ENCODE measurements at places on chromosomes 5 and 9.

- no peak for DNase-seq
Observed at GRCh38 chr9:75894566-75894965, 4.1 kb downstream of the PCSK5 start.

DNA sequence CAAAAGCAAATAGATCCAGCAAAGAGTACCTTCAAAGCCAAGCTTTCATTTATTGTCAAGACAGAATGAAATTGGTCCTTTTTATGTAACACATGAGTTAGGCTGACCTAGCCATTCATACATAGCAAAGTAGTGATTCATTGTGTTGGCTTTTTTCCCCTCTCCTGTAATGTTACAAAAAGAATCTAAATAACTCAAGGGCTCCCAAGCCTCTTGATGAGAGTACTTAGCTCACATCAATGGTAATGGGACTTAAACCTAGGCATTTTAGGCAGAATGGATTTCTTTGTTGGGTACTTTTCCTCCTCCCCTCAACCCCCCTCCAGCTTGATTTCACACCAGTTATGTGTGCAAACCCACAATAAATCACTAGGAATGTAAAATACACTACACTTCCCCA is 123.7 kb downstream of the EBF1 start:
- DNase-seq, result peak; percentile 94

GRCh38 chr9:122780026-122780425 is 8.7 kb upstream of the OR5C1 start:
- no peak for DNase-seq

DNA sequence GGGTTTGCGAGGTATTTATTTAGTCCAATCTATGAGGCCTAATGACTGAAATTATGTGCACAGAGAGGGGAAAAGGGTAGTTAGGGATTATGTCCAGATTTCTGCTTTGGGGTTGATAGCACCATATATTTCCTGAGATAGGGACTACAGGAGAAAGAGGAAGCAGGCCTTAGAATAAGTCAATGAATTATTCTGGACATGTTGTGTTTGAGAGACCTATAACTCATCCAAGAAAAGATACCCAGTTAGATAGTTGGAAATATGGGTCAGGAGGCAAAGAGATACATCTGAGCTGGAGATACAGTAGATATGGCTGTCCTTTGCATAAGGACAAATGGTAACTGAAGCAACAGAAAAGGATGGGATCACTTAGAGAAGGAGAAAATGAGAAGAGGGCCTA is 53.1 kb downstream of the NR3C1 start:
- no peak for DNase-seq

DNA sequence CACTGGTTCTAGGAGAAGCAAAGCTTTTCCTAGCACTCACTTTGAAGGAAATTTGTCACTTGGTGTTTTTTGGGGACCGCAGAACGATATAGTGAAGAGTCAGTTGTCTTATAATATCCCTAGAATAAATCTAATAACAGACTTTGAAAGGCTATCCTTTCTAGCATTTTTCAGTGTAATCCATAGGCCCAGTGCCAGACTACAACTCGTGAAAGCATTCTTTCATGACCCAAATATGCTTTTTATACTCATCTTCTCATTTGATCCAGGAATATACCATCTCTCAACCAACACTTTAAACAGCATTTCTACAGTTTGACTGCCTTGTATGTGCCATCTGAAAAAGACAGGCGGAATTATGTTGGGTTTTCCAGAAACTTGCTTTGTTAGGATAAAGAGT is 104.0 kb downstream of the ERCC6L2 start:
- no peak for DNase-seq

DNA sequence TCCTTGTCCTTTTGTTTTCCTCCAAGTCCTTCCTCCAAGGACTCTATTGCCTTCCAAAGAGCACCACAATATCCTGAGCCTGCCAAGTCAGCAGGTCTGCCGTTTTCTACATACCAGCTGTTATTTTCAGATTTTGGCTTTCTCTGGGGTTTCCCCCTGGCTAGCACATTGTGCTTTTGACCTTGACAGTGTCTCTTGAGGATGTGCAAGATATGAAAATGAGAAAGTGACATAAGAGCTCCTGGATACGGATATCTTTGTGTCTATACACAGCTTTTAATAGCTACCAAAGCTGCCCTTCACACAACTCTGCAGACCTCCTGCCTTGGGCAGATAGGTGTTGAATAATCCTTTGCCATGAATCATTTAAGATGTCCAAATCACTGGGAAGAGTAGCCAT is 67.0 kb downstream of the HAPLN1 start:
- no peak for DNase-seq

- no peak for DNase-seq
Observed at GRCh38 chr9:101432740-101433139, 2.8 kb downstream of the ALDOB start.

All from SJSA1 (cell line).